Bronchial smooth muscle cell (primary cell): ENCODE measurements at places on chromosomes 6 and 20. TPM values are rescaled to one million over a fixed set of nuclear protein-coding genes. Genes with fewer than 3 reads are reported as not detected.

OR2B6 gene
- not detected in 2 replicates for total RNA-seq

LY6G6F gene
- not detected in 2 replicates for total RNA-seq

SLC32A1 gene
- not detected in 2 replicates for total RNA-seq

OPRM1 gene
- total RNA-seq, result under 0.01 TPM in 1 of 2 replicates, not detected in the other

MEP1A gene
- total RNA-seq, result not detected in 2 replicates

HCK gene
- not detected in 2 replicates for total RNA-seq

SLC2A10 gene
- 40.6 and 42.4 TPM in 2 replicates for total RNA-seq

HTR1E gene
- total RNA-seq, result not detected in 2 replicates

CARMIL1 gene
- total RNA-seq, result 17.7 and 20.6 TPM in 2 replicates

VSX1 gene
- not detected in 2 replicates for total RNA-seq

MUC22 gene
- total RNA-seq, result not detected in 2 replicates

C6orf15 gene
- not detected in 2 replicates for total RNA-seq

CCM2L gene
- total RNA-seq, result not detected in 2 replicates

ATP9A gene
- total RNA-seq, result 38.3 and 64.9 TPM in 2 replicates

MACROD2 gene
- 0.43 and 0.63 TPM in 2 replicates for total RNA-seq

SAMD10 gene
- 0.34 and 0.47 TPM in 2 replicates for total RNA-seq

CCN6 gene
- not detected in 2 replicates for total RNA-seq

PAX1 gene
- not detected in 2 replicates for total RNA-seq

SFTA2 gene
- not detected in 2 replicates for total RNA-seq

THBD gene
- total RNA-seq, result 5.7 and 34.8 TPM in 2 replicates

CLVS2 gene
- under 0.01 TPM in 1 of 2 replicates, not detected in the other for total RNA-seq

CST2 gene
- not detected in 2 replicates for total RNA-seq

MOG gene
- total RNA-seq, result not detected in 2 replicates

RAB32 gene
- total RNA-seq, result 55.0 and 90.6 TPM in 2 replicates

DNAH8 gene
- total RNA-seq, result under 0.01 TPM in 1 of 2 replicates, not detected in the other

MYO6 gene
- 10.8 and 15.1 TPM in 2 replicates for total RNA-seq

MYL9 gene
- 7.0 and 8.0 TPM in 2 replicates for total RNA-seq

TFAP2B gene
- total RNA-seq, result not detected in 2 replicates

C20orf144 gene
- total RNA-seq, result under 0.01 and 0.16 TPM in 2 replicates

BLCAP gene
- total RNA-seq, result 22.7 and 33.7 TPM in 2 replicates

SLC24A3 gene
- under 0.01 TPM in 1 of 2 replicates, not detected in the other for total RNA-seq

GHRH gene
- total RNA-seq, result not detected in 2 replicates

ZNF831 gene
- total RNA-seq, result under 0.01 TPM in 1 of 2 replicates, not detected in the other

PROKR2 gene
- not detected in 2 replicates for total RNA-seq

SLC12A5 gene
- under 0.01 TPM in 2 replicates for total RNA-seq

DSP gene
- 0.16 and 0.86 TPM in 2 replicates for total RNA-seq

ATG5 gene
- total RNA-seq, result 45.9 and 48.4 TPM in 2 replicates

LY6G6C gene
- total RNA-seq, result not detected in 2 replicates

PRSS16 gene
- total RNA-seq, result not detected in 2 replicates

OVOL2 gene
- total RNA-seq, result 0.16 TPM in 1 of 2 replicates, not detected in the other

STMND1 gene
- total RNA-seq, result not detected in 2 replicates

DZANK1 gene
- 0.47 and 0.60 TPM in 2 replicates for total RNA-seq

PPP1R14C gene
- total RNA-seq, result 0.17 and 0.95 TPM in 2 replicates

IP6K3 gene
- not detected in 2 replicates for total RNA-seq

IPCEF1 gene
- 0.09 and 0.47 TPM in 2 replicates for total RNA-seq

ZBP1 gene
- total RNA-seq, result not detected in 2 replicates

TPD52L2 gene
- total RNA-seq, result 95.0 and 133 TPM in 2 replicates
